Breast epithelium (tissue), 4 donors: ENCODE measurements at places on chromosomes 12 and 14. TPM values are rescaled to one million over a fixed set of nuclear protein-coding genes. Genes with fewer than 3 reads are reported as not detected.

GRCh38 chr12:82682326-82682725 lies 4.4 kb upstream of the TMTC2 start:
- DNase-seq = no peak

- DNase-seq = no peak
These were observed 1.6 kb downstream of the SLC16A7 start for GRCh38 chr12:59597385-59597781.

DLGAP5 gene
- 1.8 TPM for total RNA-seq

DNA sequence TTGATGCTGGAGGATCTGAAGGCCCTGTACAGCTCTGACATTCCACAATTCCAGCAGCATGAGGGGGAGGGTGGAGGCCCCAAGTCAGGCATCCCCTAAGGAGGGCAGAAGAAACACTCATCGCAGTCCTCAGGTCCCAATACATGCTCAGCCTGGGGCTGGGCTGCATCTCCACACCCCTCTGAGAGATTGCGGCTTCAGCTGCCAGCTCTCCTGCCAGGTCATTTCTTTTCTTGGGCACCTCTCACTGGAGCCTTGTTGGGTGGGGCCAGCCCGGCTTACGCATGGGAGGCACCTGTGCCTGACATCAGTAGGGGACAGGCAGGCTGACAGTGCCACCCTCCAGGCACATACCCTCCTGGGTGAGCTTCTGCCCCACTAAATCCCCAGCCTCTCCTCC lies 89.8 kb downstream of the DICER1 start:
- DNase-seq = no peak

DNA sequence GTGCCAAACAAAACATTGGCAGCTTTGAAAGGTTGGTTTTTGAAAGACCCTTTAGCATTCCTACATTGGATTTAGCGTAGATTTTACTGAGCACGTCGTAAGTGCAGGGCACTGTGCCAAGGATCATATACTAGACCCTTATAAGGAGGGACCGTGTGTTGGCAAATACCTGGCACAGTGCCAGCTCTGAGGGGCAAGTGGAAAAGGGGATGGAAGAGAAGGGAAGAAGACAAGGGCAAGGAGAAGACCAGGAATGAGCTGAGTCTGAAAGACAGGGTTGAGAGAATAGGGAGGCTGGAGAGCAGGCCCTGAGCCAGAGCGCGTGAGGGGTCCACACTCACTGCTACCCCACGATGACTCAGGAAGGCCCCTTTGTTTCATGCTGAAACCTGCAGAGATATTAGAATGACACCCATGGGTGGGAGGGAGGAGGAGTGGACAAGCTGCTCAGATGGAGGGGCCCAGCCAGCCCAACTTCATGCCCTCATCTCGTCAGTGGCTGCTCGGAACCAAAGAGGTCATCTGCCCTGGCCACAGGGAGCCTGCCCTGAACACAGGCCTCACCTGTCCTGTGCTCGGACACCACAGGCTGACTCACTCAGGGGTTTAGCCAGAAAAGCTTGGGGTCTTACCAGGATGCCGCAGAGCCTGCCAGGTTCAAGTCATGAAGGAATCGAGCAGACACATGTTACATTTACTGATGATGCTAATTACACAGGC lies 25.0 kb downstream of the RAB35 start:
- no peak for DNase-seq

DNA sequence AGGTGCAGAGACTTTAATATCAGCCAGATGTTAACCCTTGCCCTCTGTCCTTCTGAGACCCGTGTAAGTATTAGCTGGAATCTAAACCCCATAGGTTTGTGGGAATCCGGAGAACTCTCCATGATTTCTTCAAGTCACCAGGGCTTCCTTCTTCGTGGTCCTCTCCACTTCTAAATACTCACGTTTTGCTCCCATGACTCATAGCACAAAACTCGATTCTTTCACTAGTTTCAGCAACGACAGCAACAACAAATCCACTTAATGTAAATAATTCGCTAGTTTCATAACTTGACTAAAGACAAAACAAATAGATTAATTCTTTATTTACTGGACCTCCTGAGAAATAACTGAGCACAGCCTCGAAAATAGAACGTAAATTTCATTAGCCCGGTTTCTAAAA lies 4.4 kb upstream of the CLEC2A start:
- no peak for DNase-seq

DNA sequence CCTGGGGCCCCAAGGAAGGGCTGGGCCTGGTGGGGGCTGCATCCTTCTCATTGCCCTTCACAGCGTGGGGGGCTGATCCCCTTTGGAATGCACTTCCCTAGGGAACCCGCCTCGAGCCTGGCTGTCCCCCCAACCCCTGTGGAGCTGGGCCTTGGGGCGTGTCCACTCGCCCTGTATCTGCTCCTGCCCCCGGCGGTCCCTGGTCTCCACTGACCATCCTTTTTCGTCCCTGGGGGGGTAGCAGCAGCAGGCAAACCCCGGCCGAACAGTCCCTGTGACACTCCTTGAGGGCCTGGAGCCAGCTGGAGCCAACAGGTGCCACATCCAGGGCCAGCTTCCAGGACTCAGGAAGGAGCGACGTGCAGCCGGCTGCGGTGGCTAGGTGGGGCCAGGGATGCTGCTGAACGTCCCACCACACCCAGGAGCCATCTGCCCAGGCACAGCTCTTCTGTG lies 9.4 kb upstream of the GPR132 start:
- peak; percentile 48 for DNase-seq

RBM25 gene
- 69.9 TPM for total RNA-seq

GRCh38 chr12:110906083-110906482 lies 14.3 kb downstream of the MYL2 start:
- DNase-seq = no peak

DNA sequence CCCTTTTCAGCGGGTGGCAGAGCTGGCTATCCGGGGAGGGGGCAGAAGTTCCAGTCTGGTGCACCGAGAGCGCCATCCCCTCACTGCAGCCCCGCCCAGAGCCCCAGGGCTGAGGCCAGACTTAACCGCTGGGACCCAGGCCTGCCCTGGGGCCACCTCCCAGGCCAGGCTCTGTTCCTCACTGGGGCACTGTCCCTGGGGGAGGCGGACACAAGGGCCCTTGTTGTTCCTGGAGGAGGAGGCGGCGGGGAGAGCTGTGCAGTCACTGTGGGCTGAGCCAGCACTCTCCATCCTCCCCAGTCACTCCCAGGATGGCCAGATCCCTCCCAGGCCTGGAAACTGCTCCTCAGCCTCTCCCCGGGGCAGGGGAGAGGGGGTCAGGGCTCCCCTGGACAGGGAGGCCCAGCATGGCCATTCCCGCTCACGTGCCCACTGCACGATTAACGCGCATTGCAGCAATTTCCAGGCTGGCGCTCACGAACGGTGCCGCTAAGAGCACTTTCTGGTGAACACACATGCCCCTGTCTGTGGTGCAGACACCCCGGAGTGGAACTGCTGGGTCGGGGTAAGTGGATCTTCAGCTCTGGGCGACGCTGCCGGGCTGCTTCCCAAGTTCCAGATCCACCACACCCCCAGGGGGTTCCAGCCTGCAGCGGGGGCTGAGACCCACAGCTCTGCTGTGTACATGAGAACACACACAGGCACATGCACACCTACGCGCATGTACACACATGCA lies 89.8 kb upstream of the SFSWAP start:
- DNase-seq = no peak

PRIMA1 gene
- 2.1 TPM for total RNA-seq

ZC3H10 gene
- 4.8 TPM for total RNA-seq

GRCh38 chr12:90174198-90174510 lies 465.5 kb upstream of the ATP2B1 start:
- DNase-seq = no peak

GRCh38 chr14:55794655-55795595 lies 214.9 kb downstream of the KTN1 start:
- no peak for DNase-seq

GRCh38 chr12:8065991-8066594 lies at the start of gene C3AR1:
C3AR1 (minus strand) TSS chr12:8066359; CDS start chr12:8060185, 6,174 bp downstream.
- DNase-seq = no peak

- no peak for DNase-seq
These were observed 226.2 kb downstream of the ADAMTS20 start for GRCh38 chr12:43325786-43326185.

DNA sequence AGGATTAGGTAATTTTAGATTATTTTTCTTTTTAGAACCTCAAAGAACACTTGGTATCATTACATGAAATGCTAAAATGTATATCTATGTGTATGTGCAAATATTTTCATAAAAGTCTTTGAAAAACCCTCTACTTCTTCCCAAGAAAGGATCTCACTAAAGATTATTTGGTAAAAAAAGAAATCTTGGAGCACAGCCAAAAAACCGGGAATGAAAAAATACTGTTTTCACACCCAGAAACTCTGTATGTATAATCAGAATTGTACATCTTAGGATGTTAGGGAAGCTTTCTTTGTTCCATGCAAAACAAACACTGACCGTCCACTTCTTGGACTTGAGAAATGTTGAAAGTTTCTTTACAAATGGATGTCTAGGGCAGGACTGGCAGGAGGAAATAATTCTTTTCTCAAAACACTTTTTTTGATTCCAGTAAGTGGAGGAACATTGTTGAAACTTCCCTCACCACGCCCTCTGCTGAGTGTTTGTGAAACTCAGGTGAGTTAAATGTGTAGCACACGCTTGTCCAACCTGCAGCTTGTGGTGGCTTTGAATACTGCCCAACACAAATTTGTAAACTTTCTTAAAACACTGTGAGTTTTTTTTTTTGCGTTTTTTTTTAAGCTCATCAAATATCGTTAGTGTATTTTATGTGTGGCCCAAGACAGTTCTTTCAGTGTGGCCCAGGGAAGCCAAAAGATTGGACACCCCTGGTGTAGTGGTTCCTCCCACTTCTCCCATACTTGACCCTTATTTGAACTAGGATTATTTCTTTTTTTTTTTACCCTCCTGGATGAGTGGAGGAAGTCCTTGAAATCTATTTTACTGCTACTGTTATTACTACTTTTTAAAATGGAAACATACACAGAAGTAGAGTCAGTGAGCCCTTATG lies 26.6 kb downstream of the FBXO34 start:
- DNase-seq = peak; percentile 63

DNA sequence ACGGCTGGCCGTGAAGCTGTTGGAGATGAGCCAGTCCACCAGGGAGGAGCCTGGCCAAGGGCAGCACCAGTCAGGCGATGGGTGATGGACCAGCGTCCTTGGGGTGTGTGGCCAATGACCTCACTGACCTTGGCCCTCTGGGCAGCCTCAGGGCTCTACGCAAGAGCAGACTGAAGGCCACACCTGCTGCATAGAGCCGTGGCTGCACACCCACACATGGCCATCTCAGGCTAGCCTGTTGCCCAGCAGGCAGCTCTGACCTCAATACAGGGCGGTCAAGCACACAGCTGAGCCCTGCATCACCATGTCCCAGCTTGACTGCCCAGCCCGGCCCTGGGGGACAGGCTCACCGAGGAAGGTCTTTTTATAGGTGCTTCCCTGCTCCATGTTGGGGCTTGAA lies 19.2 kb downstream of the PLEK2 start:
- DNase-seq = no peak

TAS2R14 gene
- total RNA-seq = 7.9 TPM

DNA sequence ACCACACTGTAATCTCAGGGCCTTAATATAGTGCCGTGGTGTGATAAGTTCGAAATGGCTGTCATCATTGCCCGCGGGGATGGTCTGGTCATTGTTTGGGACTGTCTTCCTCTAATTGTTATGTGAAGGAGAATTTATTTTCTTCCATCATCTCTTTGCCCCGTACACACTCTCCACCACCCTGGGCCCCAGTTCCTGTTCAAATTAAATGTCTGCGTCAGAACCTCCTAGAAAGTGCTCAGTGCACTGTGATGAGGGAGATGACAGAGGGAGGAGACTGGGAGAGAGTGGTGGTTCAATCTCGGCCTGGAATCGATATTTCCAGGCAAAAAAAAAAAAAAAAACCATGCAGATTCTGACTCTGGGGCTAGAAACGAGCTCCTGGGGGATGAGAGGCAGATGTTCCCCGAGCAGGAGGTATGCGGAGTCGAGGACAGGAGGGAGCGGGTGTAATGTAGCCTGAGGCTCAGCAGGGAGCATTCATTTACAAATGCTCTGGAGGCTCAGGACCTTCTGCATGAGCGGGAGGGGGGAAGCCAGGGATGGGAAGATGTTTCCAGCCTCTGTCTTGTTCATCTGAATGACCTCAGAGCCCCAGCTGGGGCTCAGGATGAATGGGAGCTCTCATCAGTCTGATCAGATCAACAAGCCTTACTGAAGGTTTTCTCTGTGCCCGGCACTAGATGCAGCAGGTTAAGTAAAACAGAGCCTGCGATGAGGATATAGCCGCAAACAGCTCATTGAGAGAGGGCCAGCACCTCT lies 219.5 kb downstream of the TBX5 start:
- no peak for DNase-seq

GRCh38 chr14:22315336-22315735 lies 273.7 kb downstream of the DAD1 start:
- no peak for DNase-seq

GRCh38 chr12:127272864-127273263 lies 994.1 kb upstream of the TMEM132C start:
- no peak for DNase-seq

DNA sequence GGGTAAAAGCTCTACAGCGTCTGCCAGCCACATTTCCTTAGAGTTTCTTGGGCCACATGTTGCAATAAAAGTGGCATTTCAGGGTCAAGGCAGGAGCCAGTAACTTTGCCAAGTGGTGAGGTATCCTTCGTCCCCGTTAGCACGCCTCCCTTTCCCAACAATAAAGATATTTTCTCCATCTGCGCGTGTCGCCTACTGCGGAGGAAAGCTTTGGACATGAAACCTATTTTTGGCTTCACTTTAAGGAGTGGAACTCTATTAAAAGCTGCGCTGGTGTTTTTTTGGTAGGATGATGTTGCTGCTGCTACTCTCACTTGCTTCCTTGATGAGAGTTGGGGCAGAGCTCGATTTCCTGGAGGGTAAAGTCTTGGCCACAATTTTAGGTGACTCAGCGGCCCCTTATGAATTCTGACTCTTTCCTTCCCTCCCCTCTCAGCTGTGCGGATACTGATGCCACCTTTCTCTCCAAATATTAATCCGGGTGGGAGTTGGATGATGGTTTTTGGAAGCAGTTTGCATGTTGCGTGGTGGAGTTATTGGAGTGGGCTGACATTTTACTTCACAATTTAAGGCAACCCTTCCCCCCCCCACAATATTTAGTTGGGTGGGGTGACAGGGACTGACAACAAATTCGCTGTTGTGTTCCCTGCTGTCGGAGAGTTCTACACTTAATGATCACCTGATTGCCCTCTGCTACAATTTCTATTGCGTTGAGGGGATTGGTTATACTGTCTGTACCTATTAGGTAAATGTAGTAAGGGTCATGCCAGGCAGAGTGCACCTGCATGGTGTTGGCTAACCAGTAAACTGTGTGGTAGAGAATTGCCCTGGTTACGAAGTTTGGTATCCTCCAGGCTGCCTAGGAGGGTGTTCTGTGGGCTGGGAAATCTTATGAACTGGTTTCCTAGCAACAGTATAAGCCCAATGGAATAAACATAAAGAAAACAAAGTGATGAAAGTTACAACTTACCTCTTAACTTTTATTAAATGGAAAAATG lies 1.1 kb downstream of the CCDC91 start:
- DNase-seq = no peak

PLD4 gene
- total RNA-seq = 4.0 TPM

GRCh38 chr14:90544566-90544965 lies 147.7 kb downstream of the CALM1 start:
- no peak for DNase-seq

CYP27B1 gene
- 0.48 TPM for total RNA-seq
